Muscle of leg (tissue), 16 donors: ENCODE measurements at places on chromosomes 7 and 10. TPM values are rescaled to one million over a fixed set of nuclear protein-coding genes. Genes with fewer than 3 reads are reported as not detected.

- no peak for DNase-seq
- no peaks in the 10 kb centered on the region for H3K27me3 ChIP-seq
- H3K4me3 ChIP-seq, result no peak overlapping the region
- no peaks in the 10 kb centered on the region for H3K4me1 ChIP-seq
These were observed 112.3 kb downstream of the VWC2 start for GRCh38 chr7:49885593-49886285.

GRCh38 chr7:4851459-4852422, 10.1 kb downstream of the PAPOLB start:
- H3K27me3 ChIP-seq, result no peaks in the 10 kb centered on the region
- H3K36me3 ChIP-seq, result no peaks in the 10 kb centered on the region
- no peak overlapping the region for H3K4me3 ChIP-seq

GRCh38 chr7:55413442-55413841, 48.3 kb downstream of the LANCL2 start:
- no peak overlapping the region for H3K4me3 ChIP-seq
- H3K36me3 ChIP-seq, result peaks cover 4% of the 10 kb centered on the region
- no peak for DNase-seq
- no peaks in the 10 kb centered on the region for H3K27me3 ChIP-seq
- H3K4me1 ChIP-seq, result no peaks in the 10 kb centered on the region
- no peak overlapping the region for H3K27ac ChIP-seq

DNA sequence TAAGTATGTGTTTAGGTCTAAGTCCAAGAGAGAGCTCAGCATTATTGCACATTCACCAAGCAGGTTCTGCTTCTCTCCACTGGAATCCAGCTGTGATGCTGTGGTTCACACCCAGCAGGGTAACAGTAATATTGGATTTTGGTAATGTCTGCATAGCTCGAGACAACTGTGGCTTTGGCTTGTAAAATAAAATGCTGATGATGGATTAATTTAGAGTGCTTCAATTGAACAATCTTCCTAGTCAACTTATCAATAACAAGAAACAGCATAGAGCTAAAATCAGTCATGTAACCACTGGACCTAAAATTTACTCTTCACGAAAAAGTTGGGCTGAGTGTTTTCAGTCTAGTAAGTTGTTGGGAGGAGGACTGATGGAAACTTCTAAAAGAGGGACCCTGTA, 709.2 kb downstream of the TYW1 start:
- H3K36me3 ChIP-seq, result no peaks in the 10 kb centered on the region
- no peak overlapping the region for H3K4me3 ChIP-seq
- no peaks in the 10 kb centered on the region for H3K4me1 ChIP-seq
- H3K27me3 ChIP-seq, result peaks cover 2% of the 10 kb centered on the region

GRCh38 chr7:116139007-116139406, 71.3 kb upstream of the TES start:
- no peaks in the 10 kb centered on the region for H3K27me3 ChIP-seq
- no peak for DNase-seq
- H3K36me3 ChIP-seq, result no peaks in the 10 kb centered on the region

DNA sequence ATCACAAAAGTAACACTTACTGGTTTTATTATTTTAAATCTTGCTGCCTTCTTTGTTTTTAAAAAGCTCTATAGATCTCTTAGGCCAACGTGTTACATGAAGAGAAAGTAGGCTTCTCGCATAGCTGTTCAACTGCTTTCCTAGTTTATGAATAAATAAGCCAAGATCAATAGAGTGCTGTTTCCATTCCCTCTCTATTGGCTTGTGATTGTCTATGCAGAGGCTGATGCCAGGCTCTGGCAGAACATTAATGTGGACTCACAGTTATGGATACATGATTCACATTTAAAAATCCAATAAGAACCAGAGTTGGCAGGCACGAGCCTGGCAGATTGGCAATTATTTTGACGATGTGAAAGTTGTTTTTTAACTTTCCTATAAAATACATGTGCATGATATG, 137.5 kb downstream of the GNAT3 start:
- no peaks in the 10 kb centered on the region for H3K4me1 ChIP-seq
- no peaks in the 10 kb centered on the region for H3K27me3 ChIP-seq
- H3K4me3 ChIP-seq, result no peak overlapping the region

- H3K4me1 ChIP-seq, result peaks cover 45% of the 10 kb centered on the region
- peaks cover 76% of the 10 kb centered on the region for H3K27me3 ChIP-seq
- peak; percentile 21 for DNase-seq
- H3K36me3 ChIP-seq, result no peaks in the 10 kb centered on the region
These were observed 6.4 kb downstream of the HOXA13 start for GRCh38 chr7:27193335-27194001.

DNA sequence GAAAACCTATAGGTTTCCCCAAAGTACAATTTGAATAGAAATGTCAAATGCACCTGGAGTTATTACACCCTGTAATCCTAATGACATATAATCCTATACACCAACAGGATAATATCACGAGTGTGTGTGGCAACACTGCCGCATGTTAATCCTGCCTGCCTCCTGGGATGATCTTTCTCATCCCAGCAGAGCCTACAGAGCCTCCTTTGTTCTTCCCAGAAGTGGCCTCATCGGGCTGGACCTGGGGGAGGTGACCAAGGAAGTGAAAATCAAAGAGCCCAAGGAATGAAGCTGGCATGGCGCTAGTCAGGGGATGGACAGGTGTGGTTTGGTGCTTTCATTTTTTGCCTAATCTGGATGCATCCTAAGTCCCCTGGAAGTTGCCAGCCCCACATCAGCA, 29.5 kb upstream of the LEP start:
- no peaks in the 10 kb centered on the region for H3K36me3 ChIP-seq
- H3K4me1 ChIP-seq, result peaks cover 18% of the 10 kb centered on the region
- H3K4me3 ChIP-seq, result no peak overlapping the region
- H3K27me3 ChIP-seq, result peaks cover 36% of the 10 kb centered on the region

DNA sequence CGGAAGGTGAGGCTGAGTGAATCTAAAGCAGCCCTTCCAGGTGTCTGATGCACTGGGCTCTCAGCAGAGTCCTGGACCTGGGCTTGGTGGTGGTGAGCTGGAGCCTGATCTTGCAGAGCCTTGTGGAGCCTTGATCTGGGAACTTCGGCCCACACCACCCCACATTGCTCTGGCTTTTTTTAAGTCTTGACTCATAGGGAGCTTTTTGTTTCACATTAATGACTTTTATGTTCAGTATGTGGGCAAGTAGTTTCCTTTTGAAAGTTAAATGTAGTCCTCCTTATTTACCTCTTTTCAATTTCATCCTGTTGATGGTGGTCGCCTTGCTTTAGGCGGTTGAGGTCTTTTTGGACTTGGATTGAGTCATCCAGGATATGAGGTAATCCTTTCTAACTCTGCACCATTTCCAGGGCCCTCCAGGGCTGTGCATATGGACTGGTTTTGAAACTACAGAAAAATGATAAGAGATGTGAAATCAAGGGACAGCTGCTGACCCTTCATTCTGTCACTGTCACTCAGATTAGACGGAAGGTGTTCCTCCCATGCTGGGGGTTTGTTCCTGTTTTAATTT, 2.9 kb upstream of the NRAP start:
- no peak overlapping the region for H3K4me3 ChIP-seq
- peaks cover 11% of the 10 kb centered on the region for H3K27me3 ChIP-seq
- no peaks in the 10 kb centered on the region for H3K36me3 ChIP-seq
- H3K4me1 ChIP-seq, result no peaks in the 10 kb centered on the region

DNA sequence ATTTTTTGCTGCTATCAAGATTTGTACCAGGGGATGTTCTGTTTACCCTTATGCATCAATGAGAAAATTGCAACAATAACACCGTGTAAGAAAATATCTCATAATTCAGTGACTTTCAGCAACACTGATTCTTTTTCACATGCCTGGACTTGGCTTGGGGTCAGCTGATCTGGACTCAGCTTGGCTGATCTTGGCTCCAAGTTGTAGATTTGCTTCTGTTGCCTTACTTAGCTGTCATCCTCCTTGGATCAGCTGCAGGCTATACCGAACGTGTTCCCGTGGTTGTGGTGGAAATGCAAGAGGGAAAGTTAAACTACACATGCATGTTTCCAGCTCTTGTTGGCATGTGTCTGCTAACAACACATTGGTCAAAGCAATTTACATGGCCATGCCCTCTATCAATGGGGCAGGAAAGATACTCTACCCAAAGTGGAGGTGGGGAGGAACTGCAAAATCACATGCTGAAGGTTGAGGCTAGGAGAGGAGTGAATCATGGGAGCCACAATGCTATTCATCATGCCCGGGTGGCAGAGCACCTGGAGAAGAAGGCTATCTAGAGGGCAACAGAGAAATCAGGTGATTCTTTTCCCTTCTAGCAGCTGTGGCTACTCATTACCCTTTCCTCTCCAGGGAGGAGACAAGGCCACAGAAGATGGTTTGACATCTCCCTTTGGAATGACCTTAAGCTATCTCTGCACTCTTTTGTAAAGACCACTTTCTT, 1276.3 kb upstream of the AUTS2 start:
- peak; percentile 74 for DNase-seq
- H3K4me1 ChIP-seq, result peaks cover 29% of the 10 kb centered on the region
- no peak overlapping the region for H3K4me3 ChIP-seq
- H3K36me3 ChIP-seq, result no peaks in the 10 kb centered on the region
- H3K27me3 ChIP-seq, result no peaks in the 10 kb centered on the region
- H3K27ac ChIP-seq, result peak overlapping the region; percentile 86

- no peak overlapping the region for H3K4me3 ChIP-seq
- no peaks in the 10 kb centered on the region for H3K4me1 ChIP-seq
- H3K36me3 ChIP-seq, result no peaks in the 10 kb centered on the region
- no peaks in the 10 kb centered on the region for H3K27me3 ChIP-seq
These were observed 103.0 kb downstream of the COBL start for GRCh38 chr7:51213618-51214017.

DNA sequence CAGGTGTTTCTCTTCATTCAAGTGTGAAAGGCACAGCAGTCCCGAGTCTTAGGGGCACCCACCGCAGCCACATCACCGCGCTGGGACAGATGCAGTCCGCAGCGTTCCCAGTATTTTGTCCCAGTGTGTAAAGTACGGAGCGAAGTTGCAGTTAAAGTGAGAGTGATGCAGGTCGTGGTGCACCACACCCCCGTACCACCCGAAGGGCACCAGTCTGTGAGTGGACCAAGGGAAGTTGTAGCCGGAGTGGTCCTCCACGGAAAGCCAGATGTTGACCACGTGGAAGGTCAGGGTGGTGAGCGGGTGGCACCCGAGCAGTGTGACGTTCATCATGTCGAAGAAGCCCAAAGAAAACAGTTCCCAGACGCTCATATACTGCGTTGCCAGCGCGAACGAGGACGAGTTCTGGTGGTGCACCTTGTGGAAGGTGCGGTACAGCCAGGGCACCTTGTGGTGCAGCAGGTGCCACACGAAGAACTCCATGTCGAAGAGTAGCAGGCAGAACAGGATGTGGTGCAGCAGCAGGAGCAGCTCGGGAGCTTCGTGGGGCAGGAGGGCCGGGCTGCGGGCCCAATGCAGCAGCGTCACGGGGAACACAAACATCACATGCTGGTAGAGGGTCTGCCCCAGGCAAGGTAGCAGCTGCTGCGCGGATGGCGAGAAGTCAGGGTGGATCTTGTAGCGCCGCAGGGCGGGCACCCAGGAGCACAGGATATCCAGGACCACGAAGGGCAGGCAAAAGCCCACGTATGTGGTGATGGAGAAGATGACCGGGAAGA, 526 bp downstream of the CH25H start:
- no peak for DNase-seq
- H3K27ac ChIP-seq, result no peak overlapping the region
- H3K4me1 ChIP-seq, result peaks cover 18% of the 10 kb centered on the region
- H3K4me3 ChIP-seq, result peak overlapping the region; percentile 49

DNA sequence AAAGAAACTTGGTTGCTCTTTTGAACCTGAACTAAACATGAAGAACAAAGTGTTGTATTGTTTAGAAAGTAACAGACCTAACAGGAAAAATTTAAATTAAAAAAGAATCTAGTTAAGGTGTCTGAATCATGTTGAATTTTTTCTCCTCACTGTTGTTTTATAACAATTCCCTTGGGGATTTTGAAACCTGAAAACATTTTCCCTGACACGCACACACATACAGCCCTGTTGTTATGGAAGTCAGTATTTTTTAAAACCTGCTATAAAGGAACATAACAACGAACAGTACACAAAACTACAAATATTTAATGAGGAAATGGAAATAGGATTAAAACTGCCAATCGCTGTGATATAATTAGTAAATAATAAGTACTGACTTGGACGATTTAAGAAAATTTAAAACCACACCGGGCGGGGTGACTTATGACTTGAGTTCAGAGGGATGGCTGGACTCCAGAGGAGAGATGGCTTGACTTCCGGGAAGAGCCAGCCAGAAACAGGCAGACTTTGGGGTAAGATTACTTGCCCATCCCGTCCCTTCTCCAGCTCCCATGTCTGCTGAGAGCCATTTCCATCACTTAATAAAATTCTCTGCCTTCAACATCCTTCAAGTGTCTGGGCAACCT, 16.2 kb upstream of the SPOCK2 start:
- H3K4me3 ChIP-seq, result no peak overlapping the region
- H3K27me3 ChIP-seq, result no peaks in the 10 kb centered on the region
- H3K27ac ChIP-seq, result peak overlapping the region; percentile 20
- no peaks in the 10 kb centered on the region for H3K4me1 ChIP-seq
- peak; percentile 43 for DNase-seq
- peaks cover 17% of the 10 kb centered on the region for H3K36me3 ChIP-seq

The CCL24 gene
- 0.67 TPM for polyA plus RNA-seq

The NPSR1 gene
- 1.8 TPM for polyA plus RNA-seq
